Calu3 (cell line): ENCODE measurements at places on chromosomes 5 and 9.
A peak's percentile ranks its signal among the peaks of the same experiment; 100 is the strongest.

DNA sequence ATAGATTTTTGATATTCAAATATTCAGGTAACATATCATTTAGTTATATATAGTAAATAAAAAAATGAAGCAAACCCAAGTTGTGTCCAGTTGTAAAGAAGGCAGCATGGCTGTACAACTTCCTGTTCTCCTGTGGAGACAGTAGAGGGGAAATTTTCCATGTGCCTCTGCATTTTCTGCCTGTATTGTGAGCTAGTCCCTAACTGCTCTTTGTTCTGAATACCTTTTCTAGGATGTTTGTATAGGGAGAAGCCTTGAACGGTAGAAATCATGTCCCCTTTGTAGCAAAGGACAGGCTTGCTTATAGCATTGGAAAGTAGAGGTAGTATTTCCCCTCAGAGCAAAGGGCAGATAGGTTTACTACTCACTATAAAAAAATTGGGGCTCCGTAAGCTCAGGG is 13.3 kb upstream of the RPS23 start:
- DNase-seq: no peak

DNA sequence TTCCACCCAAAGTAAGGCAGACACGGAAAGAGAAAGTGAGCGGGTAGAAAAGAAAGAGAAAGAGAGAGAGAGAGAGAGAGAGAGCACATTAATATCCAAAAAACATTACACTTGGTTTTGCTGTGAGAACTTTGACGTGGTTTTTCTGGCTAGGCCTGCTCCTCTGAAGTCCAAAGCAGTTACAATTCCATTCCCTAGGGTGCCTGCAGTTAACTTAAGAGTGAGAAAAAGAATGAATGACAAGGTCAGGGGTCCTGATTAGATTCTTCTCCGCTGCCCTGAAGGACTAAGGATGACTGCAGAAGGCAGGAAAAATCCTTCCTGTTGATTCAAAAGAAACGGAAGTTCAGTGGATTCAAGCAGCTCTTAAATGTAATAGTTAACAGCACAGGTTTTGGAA is 589.8 kb downstream of the PRELID2 start:
- no peak for DNase-seq

- no peak for DNase-seq
These were observed 194.4 kb upstream of the VCAN start for GRCh38 chr5:83277154-83277553.

GRCh38 chr9:131411719-131412681 is 18.1 kb downstream of the PRRC2B start:
- DNase-seq: no peak

GRCh38 chr5:79420248-79420647 is 93.7 kb downstream of the HOMER1 start:
- DNase-seq: no peak

GRCh38 chr5:151047814-151048425 is 27.5 kb downstream of the GPX3 start:
- DNase-seq: peak; percentile 30

- no peak for DNase-seq
These were observed 53.1 kb downstream of the RNF130 start for GRCh38 chr5:180018347-180019060.

GRCh38 chr5:100505984-100506670 is 29.0 kb upstream of the FAM174A start:
- DNase-seq: no peak

DNA sequence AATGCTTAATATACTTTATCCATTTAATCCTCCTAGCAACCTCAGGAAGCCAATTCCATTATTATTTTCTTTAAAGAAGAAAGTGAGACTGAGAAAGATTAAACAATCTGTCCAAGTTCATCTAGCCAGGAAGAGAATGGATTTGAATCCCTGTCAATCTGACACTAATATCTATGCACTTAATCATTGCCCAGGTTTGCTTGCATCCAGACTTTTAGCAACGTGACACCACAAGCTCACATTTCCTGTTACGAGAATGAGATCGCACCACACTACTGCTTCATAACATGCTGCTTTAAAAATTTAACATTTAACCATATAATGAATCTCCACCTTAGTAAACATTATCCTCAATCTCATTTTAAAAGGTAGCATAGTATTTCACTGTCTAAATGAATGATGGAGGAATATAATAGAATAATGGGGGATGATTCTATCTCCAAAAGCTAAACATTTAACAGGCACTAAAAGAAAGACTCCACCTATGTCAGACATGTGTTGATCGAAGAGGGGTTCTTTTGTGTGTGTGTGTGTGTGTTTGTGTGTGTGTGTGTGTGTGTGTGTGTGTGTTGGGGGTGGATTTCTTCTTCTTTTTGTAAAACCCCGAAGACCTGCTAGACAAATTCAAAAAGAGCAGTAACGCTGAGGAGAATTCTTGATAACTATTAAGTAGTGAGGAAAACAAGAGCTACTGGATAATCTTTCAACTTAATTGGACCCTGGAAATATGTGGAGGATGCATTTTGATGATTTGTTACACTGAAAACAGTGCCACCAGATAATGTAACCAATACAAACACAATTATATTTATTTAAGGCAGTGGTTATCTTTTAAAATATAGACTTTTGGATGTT is 138.7 kb upstream of the NR3C1 start:
- DNase-seq: no peak

GRCh38 chr9:82565188-82565969 is 497.6 kb downstream of the RASEF start:
- DNase-seq: no peak

- DNase-seq: no peak
These were observed 57.6 kb downstream of the NLN start for GRCh38 chr5:65779643-65780042.

- no peak for DNase-seq
These were observed 8.2 kb downstream of the OR1K1 start for GRCh38 chr9:122808141-122808540.

DNA sequence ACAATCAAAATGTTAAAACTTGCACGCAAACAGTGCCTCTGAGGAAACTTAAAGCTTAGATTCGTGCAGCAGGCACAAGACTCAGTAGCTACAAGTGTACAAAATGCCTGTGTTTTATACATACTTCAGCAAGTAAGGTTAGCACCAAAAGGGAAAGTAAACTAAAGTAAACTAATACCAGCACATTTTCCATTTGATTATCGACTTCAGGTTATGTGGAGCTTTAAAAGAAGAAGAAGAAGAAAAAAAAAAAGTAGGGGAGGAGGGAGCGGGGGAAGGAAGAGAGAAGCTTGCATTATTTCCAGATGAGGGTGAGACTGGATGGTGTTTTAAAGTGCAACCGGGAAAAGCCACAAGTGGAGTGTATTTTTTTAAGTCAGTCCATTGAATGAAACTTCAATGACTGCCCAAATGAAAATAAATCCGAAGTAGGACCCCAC is 596 bp upstream of the ADAMTS6 start:
- DNase-seq: no peak

GRCh38 chr5:92908952-92909601 is 671.9 kb downstream of the NR2F1-AS1 start:
- no peak for DNase-seq

GRCh38 chr5:181242031-181242451 is 1.7 kb downstream of the RACK1 start:
- no peak for DNase-seq

- DNase-seq: no peak
These were observed 729 bp upstream of the RORB start for GRCh38 chr9:74496406-74496805.

GRCh38 chr9:114431770-114432169 is 44.0 kb upstream of the AKNA start:
- no peak for DNase-seq
